ENCODE measurements at places on chromosomes 7 and 10. TPM values are rescaled to one million over a fixed set of nuclear protein-coding genes. Genes with fewer than 3 reads are reported as not detected.

The CYP3A4 gene
- not detected for total RNA-seq

The NSUN6 gene
- 23.8 TPM for total RNA-seq

DNA sequence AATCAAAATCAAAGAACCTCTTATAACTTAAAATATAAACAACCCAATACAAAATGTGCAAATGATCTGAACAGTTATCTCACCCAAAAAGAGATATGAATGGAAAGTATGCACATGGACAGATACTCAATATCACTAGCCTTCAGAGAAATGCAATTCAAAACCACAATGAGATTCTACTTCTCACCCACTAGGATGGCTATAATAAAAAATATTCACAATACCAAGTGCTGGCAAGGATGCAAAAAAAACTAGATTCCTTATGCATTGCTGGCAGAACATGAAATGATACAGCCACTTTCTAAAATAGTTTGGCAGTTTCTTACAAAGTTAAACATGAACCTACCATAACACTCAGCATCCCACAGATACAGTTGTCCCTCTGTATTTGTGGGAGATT lies 130.1 kb upstream of the LRRN3 start:
- no peak for DNase-seq
- H3K4me1 ChIP-seq, result peaks cover 4% of the 10 kb centered on the region
- peaks cover 2% of the 10 kb centered on the region for H3K36me3 ChIP-seq
- H3K27ac ChIP-seq, result no peak overlapping the region
- no peaks in the 10 kb centered on the region for H3K27me3 ChIP-seq
- no peak overlapping the region for H3K4me3 ChIP-seq

DNA sequence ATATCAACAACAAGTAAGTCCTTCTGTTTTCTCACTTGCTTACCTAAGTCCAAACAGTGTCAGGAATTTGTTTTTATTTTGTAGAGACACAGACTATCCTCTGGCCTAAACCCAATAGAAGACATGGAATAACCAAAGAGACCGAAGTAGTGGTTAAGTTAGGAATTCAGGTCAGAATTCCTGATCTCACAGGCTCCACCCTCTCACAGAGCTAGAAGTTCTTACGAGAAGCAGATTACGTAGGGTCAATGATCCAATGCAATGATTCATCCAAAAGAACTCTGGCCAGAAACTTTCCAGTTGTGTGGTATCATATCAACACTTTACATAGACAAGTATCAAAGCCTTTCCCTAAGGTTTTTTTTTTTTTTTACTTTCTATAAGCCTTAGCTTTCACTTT lies 73.8 kb downstream of the IQUB start:
- no peaks in the 10 kb centered on the region for H3K27me3 ChIP-seq
- no peak for DNase-seq
- no peaks in the 10 kb centered on the region for H3K36me3 ChIP-seq
- H3K4me1 ChIP-seq, result no peaks in the 10 kb centered on the region

GRCh38 chr7:26284995-26285632 lies 6.5 kb upstream of the SNX10 start:
- H3K27me3 ChIP-seq, result no peaks in the 10 kb centered on the region
- no peak overlapping the region for H3K27ac ChIP-seq
- no peaks in the 10 kb centered on the region for H3K36me3 ChIP-seq
- H3K4me1 ChIP-seq, result peaks cover 5% of the 10 kb centered on the region

DNA sequence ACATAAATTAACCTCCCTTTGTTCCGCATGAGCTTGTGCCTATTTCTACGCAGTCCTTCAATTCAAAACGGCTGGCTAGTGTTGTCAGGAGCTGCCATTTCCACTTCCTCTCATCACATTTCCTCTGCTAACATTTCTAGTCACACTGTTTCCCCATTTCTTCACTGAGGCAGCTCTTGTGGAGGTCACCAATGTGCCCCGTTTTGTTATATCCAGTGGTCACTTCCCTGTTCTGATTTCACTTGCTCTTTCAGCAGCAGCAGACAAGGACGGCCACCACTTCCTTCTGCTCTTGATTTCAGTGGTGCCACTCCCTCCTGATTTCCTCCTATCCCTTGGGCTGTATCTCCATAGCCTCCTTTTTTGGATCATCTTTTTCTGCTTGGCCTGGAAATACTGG lies 64.8 kb upstream of the SEC61G start:
- no peak overlapping the region for H3K27ac ChIP-seq
- H3K4me3 ChIP-seq, result no peak overlapping the region
- no peak for DNase-seq
- H3K4me1 ChIP-seq, result no peaks in the 10 kb centered on the region
- peaks cover 15% of the 10 kb centered on the region for H3K27me3 ChIP-seq

GRCh38 chr10:119455609-119456434 lies 86.7 kb downstream of the RGS10 start:
- no peaks in the 10 kb centered on the region for H3K36me3 ChIP-seq
- no peaks in the 10 kb centered on the region for H3K27me3 ChIP-seq
- H3K4me3 ChIP-seq, result no peak overlapping the region
- H3K27ac ChIP-seq, result no peak overlapping the region

DNA sequence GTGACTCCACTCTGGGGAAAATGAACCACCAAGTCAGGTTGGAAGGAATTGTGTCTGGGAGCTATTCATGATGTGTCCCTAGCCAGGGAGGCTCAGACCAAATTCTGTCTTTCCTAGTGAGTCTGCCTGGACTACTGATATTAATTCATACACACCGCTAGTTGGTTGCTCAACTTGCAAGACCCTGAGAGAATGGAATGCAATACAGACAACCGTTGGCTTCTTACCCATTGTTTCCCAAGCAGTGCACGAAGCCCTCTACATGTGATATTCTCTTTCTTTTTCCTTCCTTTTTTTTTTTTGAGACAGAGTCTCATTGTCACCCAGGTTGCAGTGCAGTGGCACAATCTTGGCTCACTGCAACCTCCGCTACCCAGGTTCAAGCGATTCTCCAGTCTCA lies 19.4 kb upstream of the SRGN start:
- peaks cover 39% of the 10 kb centered on the region for H3K4me1 ChIP-seq
- H3K27me3 ChIP-seq, result no peaks in the 10 kb centered on the region
- DNase-seq, result no peak

- peaks cover 12% of the 10 kb centered on the region for H3K27me3 ChIP-seq
- no peak for DNase-seq
- no peaks in the 10 kb centered on the region for H3K36me3 ChIP-seq
- no peak overlapping the region for H3K4me3 ChIP-seq
- H3K4me1 ChIP-seq, result no peaks in the 10 kb centered on the region
- H3K27ac ChIP-seq, result no peak overlapping the region
These were observed 12.6 kb downstream of the CYP26A1 start for GRCh38 chr10:93086289-93086688.

DNA sequence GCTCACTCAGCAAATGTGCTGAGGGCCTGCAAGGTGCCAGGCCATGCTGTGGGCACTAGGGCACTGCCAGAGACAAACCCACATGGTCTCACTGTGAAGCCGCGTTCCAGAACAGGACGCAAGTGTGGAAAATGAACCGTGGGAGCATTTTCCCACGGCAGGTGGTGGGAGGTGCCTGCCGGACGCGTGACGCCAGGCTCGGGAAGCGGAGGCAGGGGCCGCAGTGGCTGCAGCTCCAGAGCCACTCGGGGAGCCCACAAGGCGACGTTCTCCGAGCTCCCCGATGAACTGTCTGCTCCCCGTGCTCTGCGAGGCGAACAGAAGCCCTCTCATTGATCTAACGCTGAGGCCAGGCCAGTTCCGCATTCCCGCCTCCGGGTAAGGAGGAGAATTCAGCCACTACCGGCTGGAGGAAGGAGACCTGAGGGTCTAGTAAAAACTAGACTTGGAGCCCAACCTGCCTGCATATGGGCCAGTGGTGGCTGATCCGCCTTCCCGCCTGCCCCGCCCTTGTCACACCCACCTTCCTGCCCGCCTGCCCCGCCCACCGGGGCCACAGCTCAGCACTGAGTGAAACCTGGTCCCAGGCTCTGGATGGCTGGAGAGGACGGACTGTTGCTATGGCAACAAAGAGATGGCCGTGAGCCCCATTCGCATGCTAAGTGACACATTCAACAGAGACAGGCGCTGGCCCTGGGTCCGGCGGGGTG lies 13.1 kb downstream of the ADGRA1 start:
- peaks cover 16% of the 10 kb centered on the region for H3K27me3 ChIP-seq
- no peak overlapping the region for H3K4me3 ChIP-seq
- H3K27ac ChIP-seq, result no peak overlapping the region
- peak; percentile 41 for DNase-seq

All from activated T-cell treated with anti-CD3 and anti-CD28 coated beads, Interleukin-2, amount 50 U/mL, for 72 hours (primary cell).